Type B pancreatic cell (in vitro differentiated cells): ENCODE measurements at places on chromosomes 11 and 22.

GRCh38 chr11:113085446-113085845 lies 124.2 kb downstream of the NCAM1 start:
- no peak for DNase-seq
- peaks cover 5% of the 10 kb centered on the region for H3K36me3 ChIP-seq
- H3K27me3 ChIP-seq = peaks cover 16% of the 10 kb centered on the region
- H3K27ac ChIP-seq = no peak overlapping the region

- H3K27ac ChIP-seq = no peak overlapping the region
- H3K4me3 ChIP-seq = no peak overlapping the region
- peaks cover 8% of the 10 kb centered on the region for H3K27me3 ChIP-seq
- no peak for DNase-seq
- peaks cover 12% of the 10 kb centered on the region for H3K4me1 ChIP-seq
- no peaks in the 10 kb centered on the region for H3K36me3 ChIP-seq
These were observed 13.4 kb downstream of the MICAL2 start for GRCh38 chr11:12123799-12124198.

GRCh38 chr11:121699801-121700200 lies 247.0 kb upstream of the SORL1-AS1 start:
- peaks cover 4% of the 10 kb centered on the region for H3K27me3 ChIP-seq
- no peak overlapping the region for H3K4me3 ChIP-seq
- no peaks in the 10 kb centered on the region for H3K36me3 ChIP-seq

DNA sequence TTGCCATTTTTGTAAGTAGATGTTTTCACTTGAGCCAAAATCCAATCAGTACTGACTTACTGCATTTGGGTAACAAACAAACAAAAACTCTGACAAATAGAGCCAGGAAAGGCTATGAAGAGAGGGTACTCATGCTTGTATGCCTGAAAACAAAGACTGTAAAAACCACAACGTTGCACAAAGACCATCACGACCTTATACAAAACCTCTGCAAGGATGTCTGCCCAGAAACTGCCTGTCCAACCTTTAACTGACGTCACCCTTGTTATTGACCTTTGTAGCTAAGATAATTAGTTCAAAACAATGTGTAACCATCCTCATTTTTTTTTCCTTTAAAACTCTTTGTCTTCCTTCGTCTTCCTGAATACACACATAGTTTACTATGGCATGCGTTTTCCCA lies 804 bp upstream of the CREBZF start:
- peaks cover 23% of the 10 kb centered on the region for H3K36me3 ChIP-seq
- no peak for DNase-seq
- H3K4me1 ChIP-seq = peaks cover 13% of the 10 kb centered on the region
- peak overlapping the region; percentile 96 for H3K27ac ChIP-seq

GRCh38 chr11:68936676-68937620 lies 33.3 kb downstream of the IGHMBP2 start:
- no peak overlapping the region for H3K4me3 ChIP-seq
- no peak for DNase-seq
- H3K36me3 ChIP-seq = peaks cover 3% of the 10 kb centered on the region
- no peaks in the 10 kb centered on the region for H3K4me1 ChIP-seq
- H3K27me3 ChIP-seq = no peaks in the 10 kb centered on the region

GRCh38 chr22:46596032-46596441 lies 24.1 kb upstream of the GRAMD4 start:
- H3K4me3 ChIP-seq = no peak overlapping the region
- H3K36me3 ChIP-seq = no peaks in the 10 kb centered on the region
- no peak for DNase-seq
- H3K27me3 ChIP-seq = no peaks in the 10 kb centered on the region
- peak overlapping the region; percentile 91 for H3K27ac ChIP-seq

DNA sequence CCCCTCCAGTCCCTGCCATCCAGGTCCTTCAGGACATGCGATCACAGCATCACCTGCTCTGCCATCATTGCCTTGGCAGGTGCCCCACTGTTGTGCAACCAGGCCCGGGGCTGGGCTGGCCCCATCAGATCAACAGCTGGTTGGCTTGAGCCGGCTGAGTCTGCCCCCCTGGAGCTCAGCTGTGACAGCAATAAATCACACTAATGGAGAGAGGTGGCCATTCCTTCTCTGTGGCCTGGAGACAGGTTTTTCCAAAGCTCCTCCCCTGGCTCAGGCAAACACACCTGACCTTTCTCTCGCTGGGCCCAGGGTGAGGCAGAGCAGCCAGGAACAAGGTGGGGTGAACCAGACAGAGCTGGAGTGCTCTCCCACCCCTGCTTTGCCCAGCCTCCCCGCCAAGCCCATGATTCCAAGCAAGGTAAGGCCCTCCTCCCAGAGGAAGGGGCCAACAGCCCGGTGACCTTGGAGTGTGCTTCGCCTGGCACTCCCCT lies 8.9 kb upstream of the FXYD2 start:
- peaks cover 19% of the 10 kb centered on the region for H3K27me3 ChIP-seq
- no peak for DNase-seq
- H3K4me1 ChIP-seq = peaks cover 26% of the 10 kb centered on the region
- no peaks in the 10 kb centered on the region for H3K36me3 ChIP-seq
- peak overlapping the region; percentile 74 for H3K27ac ChIP-seq

GRCh38 chr22:47421846-47422245 lies 659.4 kb downstream of the TBC1D22A start:
- no peaks in the 10 kb centered on the region for H3K27me3 ChIP-seq
- H3K4me3 ChIP-seq = no peak overlapping the region
- DNase-seq = peak; percentile 36
- no peaks in the 10 kb centered on the region for H3K4me1 ChIP-seq
- H3K27ac ChIP-seq = no peak overlapping the region

GRCh38 chr11:67588136-67588503 lies 4.5 kb downstream of the GSTP1 start:
- peaks cover 28% of the 10 kb centered on the region for H3K36me3 ChIP-seq
- H3K4me1 ChIP-seq = peaks cover 21% of the 10 kb centered on the region
- H3K4me3 ChIP-seq = no peak overlapping the region
- H3K27ac ChIP-seq = peak overlapping the region; percentile 3

- H3K36me3 ChIP-seq = no peaks in the 10 kb centered on the region
- H3K4me3 ChIP-seq = no peak overlapping the region
- H3K27ac ChIP-seq = no peak overlapping the region
- no peaks in the 10 kb centered on the region for H3K4me1 ChIP-seq
- H3K27me3 ChIP-seq = no peaks in the 10 kb centered on the region
- no peak for DNase-seq
These were observed 663.9 kb downstream of the DLG2 start for GRCh38 chr11:84963240-84963639.

DNA sequence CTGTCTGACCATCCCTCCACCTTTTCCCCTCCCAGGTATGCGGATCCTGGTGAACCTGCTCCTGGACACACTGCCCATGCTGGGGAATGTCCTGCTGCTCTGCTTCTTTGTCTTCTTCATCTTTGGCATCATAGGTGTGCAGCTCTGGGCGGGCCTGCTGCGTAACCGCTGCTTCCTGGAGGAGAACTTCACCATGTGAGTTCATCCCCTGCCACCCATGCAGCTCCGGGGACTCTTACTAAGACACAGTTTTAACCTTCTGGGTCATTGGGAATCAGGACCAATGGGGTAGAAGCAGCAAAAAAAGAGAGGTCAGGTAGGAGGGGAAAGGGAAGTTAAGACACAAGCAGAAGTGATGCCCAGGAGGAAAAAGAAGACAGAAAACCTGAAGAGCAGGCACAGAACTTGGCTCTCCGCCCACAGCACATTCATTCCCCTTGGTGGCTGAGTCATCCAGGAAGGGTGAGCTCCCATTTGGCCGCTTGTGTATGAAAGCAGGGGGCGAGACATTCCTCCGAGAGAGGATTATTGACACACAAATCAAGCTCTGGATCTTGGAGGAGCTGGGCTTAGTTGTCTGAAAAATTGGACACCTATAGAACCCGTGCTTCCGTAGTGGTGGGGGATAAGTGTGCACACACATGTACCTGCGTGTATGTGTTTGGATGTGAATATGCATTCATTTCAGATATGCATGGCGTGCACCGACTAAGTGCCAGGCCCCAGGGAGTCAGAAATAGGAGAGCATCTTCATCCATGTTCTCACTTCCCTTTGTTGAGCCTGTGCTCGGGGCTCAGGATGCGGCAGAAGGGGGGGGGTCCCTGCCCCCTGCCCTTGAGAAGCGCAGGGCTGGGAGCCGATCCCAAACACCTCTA lies 64.2 kb downstream of the CACNA1I start:
- peak overlapping the region; percentile 82 for H3K27ac ChIP-seq
- peaks cover 2% of the 10 kb centered on the region for H3K27me3 ChIP-seq
- H3K4me1 ChIP-seq = peaks cover 32% of the 10 kb centered on the region
- H3K4me3 ChIP-seq = peak overlapping the region; percentile 54
- DNase-seq = no peak
- no peaks in the 10 kb centered on the region for H3K36me3 ChIP-seq

GRCh38 chr11:131985846-131986301 lies 615.5 kb downstream of the NTM start:
- DNase-seq = no peak
- peaks cover 16% of the 10 kb centered on the region for H3K4me1 ChIP-seq
- H3K27me3 ChIP-seq = peaks cover 17% of the 10 kb centered on the region

- no peaks in the 10 kb centered on the region for H3K4me1 ChIP-seq
- H3K27ac ChIP-seq = no peak overlapping the region
- H3K36me3 ChIP-seq = no peaks in the 10 kb centered on the region
- no peak for DNase-seq
- no peak overlapping the region for H3K4me3 ChIP-seq
These were observed 193.0 kb downstream of the MSANTD4 start for GRCh38 chr11:105829084-105829483.

GRCh38 chr11:14029971-14030920 lies 67.7 kb downstream of the SPON1 start:
- peak overlapping the region; percentile 0 for H3K4me3 ChIP-seq
- H3K27me3 ChIP-seq = peaks cover 7% of the 10 kb centered on the region
- peak overlapping the region; percentile 40 for H3K27ac ChIP-seq

DNA sequence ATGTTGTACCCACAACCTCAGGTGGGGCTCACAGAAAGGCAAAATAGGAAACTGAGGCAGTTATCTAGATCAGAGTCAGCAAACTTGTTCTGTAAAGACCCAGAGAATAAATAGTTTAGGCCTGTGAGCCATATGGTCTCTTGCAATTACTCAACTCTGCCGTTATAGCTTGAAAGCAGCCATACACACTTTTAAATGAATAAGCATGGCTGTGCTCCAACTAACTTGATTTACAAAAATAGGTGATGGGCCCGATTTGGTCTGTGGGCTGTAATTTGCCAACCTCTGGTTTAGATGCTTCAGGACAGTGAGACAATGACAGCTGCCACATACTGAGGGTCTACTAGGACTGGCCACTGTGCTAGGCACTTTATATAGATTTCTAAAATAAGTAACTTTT lies 198.8 kb upstream of the NARS2 start:
- no peaks in the 10 kb centered on the region for H3K27me3 ChIP-seq
- no peak overlapping the region for H3K27ac ChIP-seq
- no peaks in the 10 kb centered on the region for H3K4me1 ChIP-seq
- no peak overlapping the region for H3K4me3 ChIP-seq

GRCh38 chr11:1070594-1071462 lies 3.8 kb upstream of the MUC2 start:
- no peak overlapping the region for H3K4me3 ChIP-seq
- H3K4me1 ChIP-seq = no peaks in the 10 kb centered on the region
- no peaks in the 10 kb centered on the region for H3K36me3 ChIP-seq
- DNase-seq = no peak

- H3K36me3 ChIP-seq = no peaks in the 10 kb centered on the region
- H3K4me3 ChIP-seq = peak overlapping the region; percentile 46
- no peaks in the 10 kb centered on the region for H3K27me3 ChIP-seq
- H3K27ac ChIP-seq = peak overlapping the region; percentile 46
- DNase-seq = no peak
- peaks cover 3% of the 10 kb centered on the region for H3K4me1 ChIP-seq
These were observed 4.9 kb downstream of the SLCO2B1 start for GRCh38 chr11:75155570-75156422.

DNA sequence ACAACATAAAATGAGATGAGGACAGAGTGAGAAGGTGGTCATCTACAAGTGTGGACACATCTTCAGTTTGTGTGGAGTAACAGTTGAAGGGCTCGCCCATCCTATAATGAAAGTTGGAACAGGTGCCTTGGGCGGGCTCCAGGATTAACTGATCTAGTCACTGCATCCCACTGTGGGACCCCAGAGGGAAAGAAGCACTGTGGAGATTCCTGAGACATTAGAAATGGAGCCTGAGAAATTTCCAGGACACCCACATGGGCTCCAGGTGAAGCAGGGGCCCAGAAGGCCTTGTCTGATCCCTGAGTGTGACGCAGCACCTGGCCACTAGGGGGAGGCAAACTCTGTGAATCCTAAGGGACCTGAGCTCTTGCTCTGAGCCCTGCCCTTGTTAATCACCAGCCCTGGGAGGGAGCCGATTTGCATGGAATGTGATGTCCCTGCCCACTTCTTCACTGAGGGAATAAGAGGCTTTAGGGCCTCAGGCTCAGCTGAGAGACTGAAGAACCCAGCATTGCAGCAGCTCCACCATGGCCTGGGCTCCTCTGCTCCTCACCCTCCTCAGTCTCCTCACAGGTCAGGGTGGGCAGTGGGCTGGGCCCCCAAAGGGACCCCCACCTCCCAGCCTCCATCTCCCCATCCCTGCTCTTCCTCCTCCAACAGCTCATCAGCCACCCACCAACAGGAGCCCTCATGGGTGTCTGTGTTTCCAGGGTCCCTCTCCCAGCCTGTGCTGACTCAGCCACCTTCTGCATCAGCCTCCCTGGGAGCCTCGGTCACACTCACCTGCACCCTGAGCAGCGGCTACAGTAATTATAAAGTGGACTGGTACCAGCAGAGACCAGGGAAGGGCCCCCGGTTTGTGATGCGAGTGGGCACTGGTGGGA lies 98.4 kb downstream of the VPREB1 start:
- no peak overlapping the region for H3K4me3 ChIP-seq
- DNase-seq = no peak
- no peaks in the 10 kb centered on the region for H3K4me1 ChIP-seq
- H3K27me3 ChIP-seq = peaks cover 59% of the 10 kb centered on the region
- no peaks in the 10 kb centered on the region for H3K36me3 ChIP-seq

GRCh38 chr22:42883121-42883520 lies 26.0 kb upstream of the ARFGAP3 start:
- no peak overlapping the region for H3K4me3 ChIP-seq
- no peak for DNase-seq
- H3K27ac ChIP-seq = peak overlapping the region; percentile 72
- H3K4me1 ChIP-seq = no peaks in the 10 kb centered on the region
- no peaks in the 10 kb centered on the region for H3K27me3 ChIP-seq
- H3K36me3 ChIP-seq = peaks cover 6% of the 10 kb centered on the region

GRCh38 chr22:24486501-24486921 lies 8.6 kb upstream of the UPB1 start:
- no peak for DNase-seq
- H3K27me3 ChIP-seq = peaks cover 5% of the 10 kb centered on the region
- peaks cover 25% of the 10 kb centered on the region for H3K4me1 ChIP-seq
- H3K36me3 ChIP-seq = no peaks in the 10 kb centered on the region
- no peak overlapping the region for H3K4me3 ChIP-seq

DNA sequence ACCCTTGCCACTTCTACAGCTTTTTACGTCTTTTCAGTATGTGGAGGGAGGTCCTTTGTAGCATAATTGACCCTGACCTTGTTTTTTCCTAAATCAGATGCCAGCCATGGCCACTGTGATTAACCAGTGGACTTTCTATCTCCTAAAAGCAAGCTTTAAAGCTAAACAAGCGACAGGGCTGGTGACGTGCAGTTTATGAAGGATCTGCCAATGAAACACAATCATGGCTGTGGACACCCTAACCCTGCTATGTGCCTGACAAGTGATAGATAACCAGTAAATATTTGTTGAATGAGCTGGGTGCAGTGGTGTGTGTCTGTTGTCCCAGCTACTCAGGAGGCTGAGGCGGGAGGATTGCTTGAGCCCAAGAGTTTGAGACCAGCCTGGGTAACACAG lies 64.2 kb downstream of the LIF start:
- no peaks in the 10 kb centered on the region for H3K36me3 ChIP-seq
- H3K27ac ChIP-seq = no peak overlapping the region
- no peak overlapping the region for H3K4me3 ChIP-seq
- peaks cover 4% of the 10 kb centered on the region for H3K27me3 ChIP-seq
- H3K4me1 ChIP-seq = peaks cover 12% of the 10 kb centered on the region
- DNase-seq = no peak
